Dorsolateral prefrontal cortex (tissue), 122 donors: ENCODE measurements at places on chromosomes 5 and 9. TPM values are rescaled to one million over a fixed set of nuclear protein-coding genes. Genes with fewer than 3 reads are reported as not detected.

PALM2AKAP2 gene
- 20.4 TPM for total RNA-seq

SLC6A7 gene
- 32.2 TPM for total RNA-seq

ALDH1A1 gene
- 47.3 TPM for total RNA-seq

NEURL1B gene
- total RNA-seq: 13.9 TPM

C9orf43 gene
- 1.8 TPM for total RNA-seq

SLC25A2 gene
- not detected for total RNA-seq

GPX8 gene
- 1.1 TPM for total RNA-seq

SWI5 gene
- total RNA-seq: 20.3 TPM

IFNA17 gene
- not detected for total RNA-seq

FOXD4 gene
- total RNA-seq: 0.59 TPM

HMGXB3 gene
- total RNA-seq: 34.2 TPM

SH3GL2 gene
- 212 TPM for total RNA-seq

DNA sequence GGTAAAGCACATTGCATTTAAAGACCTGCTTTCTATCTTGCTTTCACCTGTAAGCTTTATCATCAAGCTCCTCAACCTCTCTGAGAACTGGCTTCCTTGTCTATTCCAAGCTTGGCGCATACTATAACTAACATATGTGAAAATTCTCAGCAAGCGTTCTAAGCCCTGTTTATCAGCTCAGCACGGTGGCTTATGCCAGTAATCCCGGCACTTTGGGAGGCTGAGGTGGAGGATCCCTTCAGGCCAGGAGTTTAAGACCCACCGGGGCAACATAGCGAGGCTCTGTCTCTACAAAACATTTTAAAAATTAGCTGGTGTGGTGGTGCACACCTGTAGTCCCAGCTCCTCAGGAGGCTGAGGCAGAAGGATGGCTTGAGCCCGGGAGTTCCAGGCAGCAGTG is 1.6 kb upstream of the ATP6V0E1 start:
- DNase-seq: no peak

- DNase-seq: no peak
Observed at GRCh38 chr5:124061663-124062062, 549.7 kb downstream of the CSNK1G3 start.

DNA sequence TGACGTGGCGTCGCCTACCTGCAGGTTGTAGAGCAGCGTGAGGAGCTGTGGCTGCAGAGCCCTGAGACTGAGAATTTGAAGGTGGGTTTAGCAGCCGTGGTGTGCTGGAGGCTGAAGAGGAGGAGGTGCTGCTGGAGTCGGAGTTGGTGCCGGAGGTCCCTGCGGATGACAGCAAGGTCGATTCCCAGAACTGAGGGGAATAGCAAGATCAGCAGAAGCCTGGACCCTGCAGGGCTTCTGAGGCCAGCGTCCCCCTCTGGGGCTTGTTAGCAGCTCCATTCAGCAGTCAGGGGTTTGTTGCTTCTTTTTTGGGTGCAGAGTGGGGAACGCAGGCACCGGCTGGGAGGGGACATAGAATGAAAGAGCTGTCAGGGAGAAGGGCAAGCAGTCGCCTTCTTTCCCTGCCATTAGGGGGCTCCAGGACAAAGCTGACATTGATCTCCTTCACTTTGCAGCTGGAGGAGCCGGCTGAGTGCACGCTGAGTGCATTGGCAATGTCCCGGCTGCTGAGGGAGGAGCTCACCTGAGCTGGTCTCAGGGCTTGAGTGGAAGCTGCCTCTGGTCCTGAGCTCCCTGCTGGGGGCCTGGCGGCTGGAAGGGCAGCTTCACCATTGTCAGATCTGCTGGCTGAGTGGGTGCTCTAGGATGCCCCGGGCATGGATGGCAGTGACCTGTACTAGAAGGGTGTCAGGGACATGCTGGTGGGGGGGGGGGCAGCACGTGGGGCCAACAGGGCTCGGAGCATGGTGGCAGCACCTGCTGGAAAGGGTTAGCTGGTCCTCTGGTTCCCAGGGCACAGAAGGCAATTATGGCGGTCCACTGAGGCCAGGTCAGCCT is 20.8 kb downstream of the OBP2B start:
- no peak for DNase-seq

- no peak for DNase-seq
Observed at GRCh38 chr9:947985-948384, 28.5 kb upstream of the DMRT3 start.

DNA sequence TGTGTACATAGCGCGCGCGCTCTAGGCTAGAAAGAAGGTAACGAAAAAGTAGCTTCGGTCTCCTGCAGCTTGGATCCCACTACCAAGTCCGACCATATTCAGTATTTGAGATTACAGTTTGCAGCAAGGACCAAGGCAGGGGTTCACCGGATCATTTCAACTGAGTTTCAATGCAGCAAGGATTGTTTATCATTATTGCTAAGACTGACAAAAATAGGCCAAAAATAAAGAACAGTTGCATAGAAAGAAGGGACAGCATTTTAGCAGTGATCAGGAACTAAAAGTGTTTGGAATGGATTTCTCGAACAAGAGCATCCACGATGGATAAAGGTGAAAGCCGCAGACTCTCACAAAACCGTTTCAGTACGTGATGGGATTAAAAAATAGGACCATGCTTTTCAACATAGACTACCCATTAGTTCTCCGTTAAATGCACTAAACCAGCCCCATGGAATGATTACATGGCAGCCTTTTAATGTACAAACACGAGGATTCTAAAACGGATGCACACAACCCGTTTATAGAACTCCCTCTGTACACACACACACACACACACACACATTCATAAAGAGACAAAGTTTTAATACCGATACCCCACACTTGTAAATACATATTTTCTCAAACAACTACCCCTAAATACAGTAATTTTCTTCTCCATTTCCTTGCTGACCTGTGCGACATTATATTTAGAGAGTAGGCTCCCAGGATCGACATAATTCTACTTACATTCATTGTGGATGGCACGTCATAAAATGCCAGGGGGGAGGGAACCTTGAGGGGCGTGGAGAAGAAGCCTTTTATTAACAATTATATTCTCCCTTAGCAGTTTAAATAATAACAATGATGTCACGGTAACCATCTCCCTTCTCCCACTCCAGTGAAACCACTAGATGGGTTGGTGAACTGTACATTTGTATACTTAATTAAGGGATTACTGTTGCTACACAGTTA is 197.1 kb downstream of the MEF2C start:
- DNase-seq: no peak

GRCh38 chr5:149024477-149024876 is 38.4 kb downstream of the SH3TC2 start:
- DNase-seq: no peak

DNA sequence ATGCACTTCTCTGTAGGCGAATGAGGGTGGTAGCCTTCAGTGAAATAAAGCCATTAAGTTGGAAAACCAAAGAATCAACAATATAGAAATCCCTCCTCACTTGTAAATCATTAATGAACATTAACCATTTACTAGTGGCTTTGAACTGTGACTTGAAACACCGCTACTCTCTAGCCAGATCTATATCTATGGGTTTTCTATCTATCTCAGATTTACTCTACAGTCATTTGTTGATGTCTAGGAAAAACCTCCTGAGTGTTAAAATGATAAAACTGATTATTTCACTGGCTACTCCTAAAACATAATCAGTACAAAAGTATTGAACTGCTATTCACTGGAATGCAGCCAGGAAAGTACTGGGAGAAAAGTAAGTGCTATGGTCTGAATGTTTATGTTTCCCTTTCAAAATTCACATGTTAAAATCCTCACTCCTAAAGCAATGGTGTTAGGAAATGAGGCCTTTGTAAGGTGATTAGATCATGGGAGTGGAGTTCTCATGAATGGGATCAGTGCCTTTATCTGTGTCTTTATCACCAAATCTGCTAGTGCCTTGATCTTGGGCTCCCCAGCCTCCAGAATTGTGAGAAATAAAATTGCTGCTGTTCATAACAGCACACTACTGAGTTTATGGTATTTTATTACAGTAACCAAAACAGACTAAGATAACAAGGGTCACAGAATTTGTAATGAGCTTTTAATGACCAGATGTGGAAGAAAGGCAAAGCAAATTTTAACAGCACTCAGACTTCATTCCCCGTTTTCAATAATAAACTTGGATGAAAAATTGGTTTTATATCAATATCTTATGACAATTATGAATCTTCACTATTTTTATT is 8.6 kb upstream of the OXCT1 start:
- no peak for DNase-seq

GRCh38 chr9:114472765-114473446 is 32.4 kb downstream of the WHRN start:
- no peak for DNase-seq

GRCh38 chr9:129802833-129803675 is at the start of gene TOR1B:
Gene TOR1B, plus strand, starts transcription at chr9:129803184. Its CDS starts 29 bp downstream, at chr9:129803213.
- peak; percentile 90 for DNase-seq

GRCh38 chr5:159405611-159406031 is 75.3 kb upstream of the IL12B start:
- no peak for DNase-seq

GRCh38 chr5:57663466-57663865 is 180.9 kb upstream of the ACTBL2 start:
- no peak for DNase-seq

DNA sequence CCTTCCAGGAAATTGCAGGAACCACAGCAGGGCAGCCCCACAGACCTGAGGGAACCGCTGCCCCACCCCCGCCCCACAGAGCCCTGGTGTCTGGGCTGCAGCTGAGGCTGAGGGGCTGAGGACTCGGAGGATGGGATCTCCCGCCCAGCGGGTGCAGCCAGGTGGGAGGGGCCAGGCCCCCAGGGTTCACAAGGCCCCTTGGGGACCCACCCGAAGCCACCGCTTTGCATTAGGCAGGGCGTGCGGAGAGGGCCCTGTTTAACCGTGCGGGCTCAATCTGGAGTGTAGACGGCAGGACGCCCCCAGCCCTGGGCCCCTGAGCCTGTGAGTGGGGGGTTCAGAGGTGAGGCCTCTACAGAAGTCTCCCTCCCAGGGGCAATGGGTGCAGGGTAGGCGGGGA is 10.8 kb downstream of the NOTCH1 start:
- no peak for DNase-seq

- no peak for DNase-seq
Observed at GRCh38 chr5:107257885-107258520, 412.7 kb downstream of the EFNA5 start.

GRCh38 chr5:15472116-15472515 is 27.9 kb upstream of the FBXL7 start:
- no peak for DNase-seq

- DNase-seq: no peak
Observed at GRCh38 chr5:177003649-177004048, 2.9 kb downstream of the UIMC1 start.

DNA sequence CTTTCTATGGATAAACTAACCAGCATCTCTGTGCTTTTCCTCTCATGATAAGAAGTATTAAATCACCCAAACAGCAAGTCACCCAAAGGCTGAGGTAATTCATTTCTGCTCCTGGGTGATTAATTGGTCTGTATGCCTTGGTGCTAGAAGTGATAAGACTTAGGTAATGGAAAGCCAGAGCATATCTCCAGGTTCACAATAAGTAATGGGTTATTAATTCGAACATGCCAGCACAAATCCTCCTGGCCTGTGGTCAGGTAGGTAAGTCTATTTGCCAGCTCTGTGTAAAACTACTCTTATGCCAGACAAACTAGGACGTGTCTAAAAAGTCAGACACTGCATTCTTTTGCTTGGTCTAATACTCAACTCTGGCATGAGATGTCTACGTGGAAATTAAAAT is 11.2 kb upstream of the ENC1 start:
- no peak for DNase-seq

DNA sequence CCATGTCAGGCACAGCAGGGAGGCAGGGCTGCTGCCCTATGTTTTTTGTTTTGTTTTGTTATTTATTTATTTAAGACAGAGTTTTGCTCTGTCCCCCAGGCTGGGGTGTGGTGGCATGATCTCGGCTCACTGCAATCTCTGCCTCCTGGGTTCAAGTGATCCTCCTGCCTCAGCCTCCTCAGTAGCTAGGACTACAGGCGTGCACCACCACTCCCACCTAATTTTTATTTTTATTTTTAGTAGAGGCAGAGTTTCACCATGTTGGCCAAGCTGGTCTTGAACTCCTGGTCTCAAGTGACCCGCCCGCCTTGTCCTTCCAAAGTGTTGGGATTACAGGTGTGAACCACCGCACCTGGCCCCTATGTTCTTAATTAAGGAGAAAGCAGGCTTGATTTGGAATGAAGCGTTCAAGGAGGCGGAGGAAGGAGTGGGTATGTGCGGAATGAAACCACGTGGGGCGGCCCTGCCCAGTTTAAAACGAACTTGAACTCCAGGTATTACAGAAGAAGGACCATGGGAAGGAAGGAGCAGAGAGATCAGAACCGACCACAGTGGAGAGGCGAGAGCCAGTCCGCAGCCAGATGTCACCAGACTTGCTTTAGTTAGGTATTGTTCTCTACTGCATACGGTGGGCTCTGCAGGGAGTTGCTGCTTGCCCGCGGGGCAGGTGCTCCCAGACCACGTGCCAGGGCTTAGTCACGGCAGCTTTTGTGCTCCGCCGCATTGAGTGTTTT is 34.9 kb upstream of the EPB41L4B start:
- no peak for DNase-seq

- no peak for DNase-seq
Observed at GRCh38 chr5:161150441-161150988, 298.5 kb upstream of the ATP10B start.

GRCh38 chr9:98071737-98072136 is 15.2 kb downstream of the NANS start:
- DNase-seq: no peak

GRCh38 chr9:134917431-134918373 is at the start of gene FCN1:
Gene FCN1, minus strand, starts transcription at chr9:134917912. Its CDS starts 41 bp downstream, at chr9:134917871.
- no peak for DNase-seq

DNA sequence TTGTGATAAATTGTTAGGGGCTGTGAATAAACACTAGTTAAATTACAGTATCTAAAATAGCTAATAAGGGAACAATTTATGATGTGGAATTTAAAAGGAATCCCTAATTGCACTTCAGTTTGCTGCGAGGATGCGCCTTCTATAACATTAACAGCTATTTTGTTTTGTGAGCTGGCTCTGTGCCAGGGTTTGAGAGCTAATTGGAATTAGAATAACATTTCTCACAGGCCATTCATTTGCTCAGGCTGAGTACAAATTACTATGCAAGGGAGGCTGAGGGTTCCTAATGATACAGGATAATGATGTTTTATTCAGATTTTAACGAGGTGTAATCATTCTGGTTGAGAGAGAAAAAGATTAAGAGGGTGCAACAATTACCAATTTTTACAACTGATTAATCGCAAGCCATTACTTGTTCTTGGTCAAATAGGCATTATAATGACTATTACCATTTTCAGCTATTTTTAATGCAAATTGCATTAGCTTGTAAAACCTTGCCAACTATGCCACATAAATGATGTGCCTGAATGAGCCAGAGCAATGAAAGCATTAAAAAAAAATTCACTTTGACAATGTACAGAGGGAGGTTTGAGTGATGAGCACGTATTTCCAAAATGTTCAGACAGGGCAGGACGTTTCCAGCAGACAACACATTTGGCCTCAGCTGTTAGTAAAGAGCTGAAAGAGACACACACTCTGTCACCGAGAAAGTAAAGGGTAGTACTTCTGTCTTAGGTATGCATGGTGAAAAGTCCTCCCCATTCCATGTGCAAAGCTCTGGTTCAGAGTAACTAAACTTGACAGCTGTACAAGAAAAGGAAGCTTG is 576.5 kb downstream of the TLE1 start:
- no peak for DNase-seq

- DNase-seq: no peak
Observed at GRCh38 chr9:21994556-21995005, at the start of gene CDKN2B-AS1. Gene CDKN2B-AS1, plus strand, starts transcription at chr9:21994791.
